Right renal pelvis (tissue), 4 donors: ENCODE measurements at places on chromosomes 12 and 14. TPM values are rescaled to one million over a fixed set of nuclear protein-coding genes. Genes with fewer than 3 reads are reported as not detected.

GRCh38 chr14:98974113-98974512, 297.9 kb downstream of the BCL11B start:
- DNase-seq: no peak

DNA sequence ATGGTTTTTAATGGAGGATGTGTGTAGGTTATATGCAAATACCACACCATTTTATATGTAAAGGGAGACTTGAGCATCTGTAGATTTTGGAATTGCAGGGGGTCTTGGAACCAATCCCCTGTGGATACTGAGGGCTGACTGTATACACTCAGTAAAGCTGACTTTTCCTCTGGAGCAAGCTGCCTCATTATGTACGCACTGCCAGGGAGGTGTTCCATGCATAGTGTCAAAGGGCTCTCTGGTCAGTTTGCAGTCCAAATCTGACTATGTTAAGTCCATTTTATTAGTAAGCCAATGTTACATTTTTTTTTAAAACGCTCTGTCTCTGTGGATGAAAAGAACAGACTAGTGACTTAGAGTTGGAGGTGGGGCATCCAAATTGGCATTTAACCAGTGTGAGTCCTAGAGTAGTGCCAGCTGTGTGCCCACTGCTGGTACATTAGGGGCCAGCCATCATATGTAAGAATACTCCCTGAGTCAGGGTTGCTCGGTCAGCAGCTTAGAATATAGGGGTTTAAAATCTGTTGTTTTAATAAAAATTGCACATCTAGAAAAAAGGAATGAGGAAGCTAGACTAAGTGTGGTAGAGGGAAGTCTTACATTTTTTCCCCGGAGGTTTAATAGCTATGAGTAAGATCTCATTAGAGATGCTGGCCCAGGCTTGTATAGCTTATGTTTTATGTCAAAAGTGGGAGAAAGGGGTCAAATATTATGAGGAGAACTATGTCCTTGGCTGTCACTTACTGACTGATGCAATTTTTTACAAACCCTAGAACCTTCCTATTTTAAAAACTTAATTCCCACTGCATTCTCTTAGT, 87.0 kb downstream of the TESC start:
- DNase-seq: no peak

The RNASE3 gene
- not detected for polyA plus RNA-seq

GRCh38 chr12:18799561-18799960, 61.6 kb downstream of the CAPZA3 start:
- DNase-seq: no peak

The GDF11 gene
- polyA plus RNA-seq: 24.7 TPM

DNA sequence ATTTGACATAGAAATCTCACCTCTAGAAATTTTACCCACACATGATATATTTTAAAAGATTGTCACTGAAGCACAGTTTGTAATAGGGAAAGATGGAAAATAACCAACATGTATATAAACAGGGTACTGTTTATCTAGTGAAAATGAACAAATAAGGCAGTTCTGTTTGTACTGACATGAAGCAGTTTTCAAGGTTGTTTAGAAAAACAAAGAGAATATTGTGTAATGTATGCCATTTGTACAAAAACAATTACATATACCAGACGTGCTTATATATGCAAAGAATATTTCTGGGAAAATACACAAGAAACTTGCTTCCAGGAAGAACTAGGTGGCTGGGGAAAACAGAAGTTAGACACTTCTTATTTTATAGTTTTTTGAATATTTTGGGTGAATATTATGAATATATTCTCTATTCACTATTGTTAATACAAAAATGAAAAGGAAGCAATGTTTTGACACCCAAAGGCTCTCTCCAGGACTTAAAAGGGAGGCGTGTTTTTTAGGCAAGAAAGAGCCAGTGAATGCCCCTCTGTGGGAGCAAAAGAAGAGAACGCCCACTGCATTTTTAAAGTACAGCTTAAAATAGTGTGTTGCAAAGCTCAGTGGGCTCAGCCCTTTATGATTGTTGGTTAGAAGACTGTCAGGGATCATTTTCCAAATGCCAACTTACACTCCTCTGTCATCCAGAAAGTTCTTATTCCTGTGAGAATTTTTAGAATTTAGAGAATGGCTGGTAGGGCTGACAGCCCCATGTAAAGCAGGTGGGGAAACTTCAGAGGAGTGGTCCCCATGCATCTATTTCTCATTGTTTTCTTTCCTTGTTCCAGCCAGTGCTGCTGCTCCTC, 59.6 kb upstream of the FERMT2 start:
- DNase-seq: no peak
